ENCODE measurements at places on chromosomes 2 and 18.

GRCh38 chr2:43481927-43482542 is 113.8 kb downstream of the THADA start:
- no peak for DNase-seq

- DNase-seq, result no peak
These were observed 76.6 kb downstream of the ALK start for GRCh38 chr2:29844713-29845326.

- DNase-seq, result no peak
These were observed 59.2 kb upstream of the KLF7 start for GRCh38 chr2:207224791-207225482.

- no peak for DNase-seq
These were observed 9.1 kb upstream of the CLK1 start for GRCh38 chr2:200873560-200873959.

DNA sequence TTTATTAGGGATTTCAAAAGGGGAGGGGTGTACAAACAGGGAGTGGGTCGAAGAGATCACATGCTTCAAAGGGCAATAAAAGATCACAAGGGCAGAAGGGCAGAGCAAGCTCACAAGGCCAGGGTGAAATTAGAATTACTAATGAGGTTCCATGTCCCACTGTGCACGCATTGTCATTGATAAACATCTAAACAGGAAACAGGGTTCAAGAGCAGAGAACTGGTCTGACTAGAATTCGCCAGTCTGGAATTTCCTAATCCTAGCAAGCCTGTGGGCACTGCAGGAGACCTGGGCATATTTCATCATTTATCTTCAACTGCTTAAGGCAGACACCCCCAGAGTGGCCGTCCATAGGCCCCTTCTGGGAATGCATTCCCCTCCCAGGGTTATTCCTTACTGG is 408.2 kb downstream of the ZNF804A start:
- DNase-seq, result no peak

DNA sequence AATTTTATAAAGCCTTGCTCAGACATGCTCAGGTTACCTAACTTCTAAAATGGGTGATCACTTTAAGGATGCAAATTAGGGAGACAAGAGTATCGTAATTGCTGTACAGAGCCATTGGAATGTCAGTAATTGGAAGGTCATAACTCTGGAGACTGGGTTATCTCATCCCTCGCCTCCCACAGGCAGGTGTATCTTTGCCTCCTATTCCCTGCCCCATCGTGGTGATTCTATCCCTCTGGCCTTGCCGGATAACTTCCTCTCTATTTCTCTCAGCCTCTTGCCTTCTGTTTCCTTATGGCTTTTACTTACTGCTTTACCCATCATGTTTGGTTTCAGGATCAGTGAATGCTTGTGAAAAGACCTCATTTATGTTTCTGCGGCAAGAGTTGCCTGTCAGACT is 2.5 kb downstream of the PDK1 start:
- no peak for DNase-seq

GRCh38 chr2:19125901-19126680 is 232.3 kb downstream of the OSR1 start:
- DNase-seq, result no peak

DNA sequence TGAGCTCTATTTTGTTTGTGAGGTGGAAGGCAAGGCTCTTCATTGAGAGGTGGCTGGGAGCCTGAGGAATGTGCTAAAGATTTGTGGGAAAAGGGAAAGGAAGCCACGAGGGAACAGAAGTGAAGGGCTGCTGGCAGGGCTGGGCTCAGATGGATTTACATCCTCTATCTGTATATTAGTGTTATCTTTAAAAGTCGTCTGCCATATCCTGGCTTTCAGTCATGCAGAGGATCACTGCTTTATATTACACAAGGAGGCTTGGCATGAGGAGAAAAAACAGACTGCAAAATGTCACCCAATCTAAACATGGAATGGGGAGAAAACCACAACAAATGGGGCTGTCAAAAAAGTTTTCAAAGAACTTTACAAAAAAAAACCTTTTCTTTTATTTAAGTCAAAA is 434.4 kb downstream of the HRH4 start:
- no peak for DNase-seq

- no peak for DNase-seq
These were observed 382.6 kb upstream of the CDH2 start for GRCh38 chr18:28559511-28559910.

GRCh38 chr2:233451950-233452349 is 97.7 kb downstream of the DGKD start:
- no peak for DNase-seq

- no peak for DNase-seq
These were observed 33.5 kb downstream of the FBXO15 start for GRCh38 chr18:74114116-74114515.

- no peak for DNase-seq
These were observed 62.6 kb downstream of the ITGB1BP1 start for GRCh38 chr2:9360701-9361100.

GRCh38 chr18:24271381-24272228 is 126.0 kb downstream of the OSBPL1A start:
- DNase-seq, result peak; percentile 69

DNA sequence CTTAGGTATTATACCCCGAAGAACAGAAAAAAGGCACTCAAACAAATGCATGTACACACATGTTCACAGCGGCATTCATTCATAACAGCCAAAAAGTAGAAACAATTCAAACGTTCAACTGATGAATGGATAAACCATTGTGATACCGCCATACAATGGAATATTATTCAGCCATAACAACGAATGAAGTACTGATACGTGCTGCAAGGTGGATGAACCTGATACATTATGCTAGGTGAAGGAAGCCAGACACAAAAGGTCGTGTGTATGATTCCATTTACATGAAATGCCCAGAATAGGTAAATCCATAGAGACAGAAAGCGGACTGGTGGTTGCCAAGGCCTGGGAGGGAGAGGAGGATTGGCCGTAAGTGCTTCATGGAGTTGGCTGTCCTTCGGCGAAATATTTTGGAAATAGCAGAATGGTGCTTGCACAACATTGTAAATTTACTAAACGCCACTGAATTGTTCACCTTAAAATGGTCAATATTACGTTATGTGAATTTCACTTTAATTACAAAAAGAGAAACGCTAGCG is 750 bp upstream of the RMP24 start:
- no peak for DNase-seq

GRCh38 chr2:240325016-240326007 is 110.2 kb upstream of the GPC1 start:
- no peak for DNase-seq

- no peak for DNase-seq
These were observed 40.3 kb downstream of the PLA2R1 start for GRCh38 chr2:160022162-160022561.

GRCh38 chr2:64586883-64587481 is 62.9 kb downstream of the AFTPH start:
- DNase-seq, result no peak

- DNase-seq, result no peak
These were observed 248.8 kb downstream of the ACKR3 start for GRCh38 chr2:236818281-236819045.
